Stimulated activated CD4-positive, alpha-beta T cell treated with anti-CD3 and anti-CD28 coated beads, Interleukin-12 subunit alpha, Interleukin-12 subunit beta, amount 100 ng/mL, for 24 hours (primary cell): ENCODE measurements at places on chromosomes 4 and X.

DNA sequence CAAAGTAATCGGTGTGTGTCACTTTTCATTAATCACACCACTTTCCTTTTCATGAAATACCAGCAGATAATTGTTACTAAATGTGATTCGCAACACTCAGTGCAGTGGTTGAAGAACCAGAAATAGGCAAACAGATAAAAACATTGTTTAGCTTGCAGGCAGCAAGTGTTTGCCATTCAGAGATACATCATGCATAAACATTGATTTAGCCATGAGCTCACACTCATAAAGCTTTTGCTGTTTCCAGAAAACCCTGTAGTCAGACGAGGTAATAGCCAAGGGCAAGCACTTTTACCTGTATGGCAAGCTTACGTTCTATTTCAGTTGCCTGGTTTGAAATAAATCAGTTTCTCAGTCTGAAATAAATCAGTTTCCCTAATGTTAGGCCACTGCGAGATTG is 542.0 kb upstream of the TENM3 start:
- no peak for DNase-seq

DNA sequence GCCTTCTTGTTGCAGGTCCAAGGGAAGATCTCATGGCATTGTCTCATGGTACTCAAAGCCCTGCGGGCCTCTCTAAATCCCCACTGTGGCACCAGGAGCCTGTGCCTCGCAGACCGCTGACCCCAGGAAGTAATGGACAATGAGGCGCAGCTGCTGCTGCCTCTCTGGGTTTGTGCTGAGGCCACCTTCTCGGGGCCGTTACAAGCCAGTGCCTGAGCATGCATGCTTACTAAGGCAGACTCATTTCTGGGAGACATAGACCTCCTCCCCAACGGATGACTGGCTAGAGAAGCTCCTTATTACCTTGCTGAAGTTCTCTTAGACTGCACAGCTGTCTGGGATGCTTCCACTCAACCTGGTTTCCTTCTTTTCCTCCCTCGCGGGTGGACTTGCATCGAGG is 1.3 kb downstream of the BDH2 start:
- DNase-seq, result no peak

DNA sequence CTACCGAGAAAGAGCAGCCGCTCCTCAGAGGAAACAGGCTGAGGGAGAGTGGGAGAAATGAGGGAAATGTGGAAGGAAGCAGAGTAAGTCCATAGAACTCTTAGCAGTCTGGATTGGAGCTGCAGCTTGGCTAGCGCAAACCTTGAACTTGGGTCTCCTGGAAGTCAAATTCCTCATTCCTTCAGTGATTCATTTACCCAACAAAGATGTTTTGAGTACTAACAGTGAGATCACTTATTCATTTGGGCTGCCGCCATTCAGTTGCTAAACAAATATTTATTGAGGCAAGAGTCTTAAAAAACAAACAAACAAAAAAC is 51.5 kb downstream of the SEL1L3 start:
- DNase-seq, result no peak

DNA sequence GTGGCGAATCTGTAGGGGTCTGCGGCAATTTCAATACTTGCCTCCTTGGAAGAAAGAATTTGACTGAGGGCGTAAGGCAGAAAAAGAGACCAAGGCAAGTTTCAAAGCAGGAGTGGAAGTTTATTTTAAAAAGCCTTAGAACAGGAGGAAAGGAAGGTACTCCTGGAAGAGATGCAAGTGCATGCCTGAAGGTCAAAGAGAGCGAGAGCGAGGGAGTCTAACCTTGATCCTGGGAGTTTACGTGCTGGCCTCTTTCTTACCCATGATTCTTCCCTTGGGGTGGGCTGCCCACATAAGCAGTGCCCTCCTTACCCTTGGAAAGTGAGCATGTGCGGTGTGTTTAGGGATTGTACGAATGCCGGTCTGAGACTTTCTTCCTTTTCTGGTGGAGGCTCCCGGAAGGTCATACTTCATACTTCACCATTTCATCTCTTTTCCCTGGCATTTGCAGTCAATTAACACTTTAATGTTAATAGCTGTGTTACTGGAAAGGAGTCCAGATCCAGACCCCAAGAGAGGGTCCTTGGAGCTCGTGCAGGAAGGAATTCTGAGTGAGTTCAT is 40.0 kb downstream of the ARSD start:
- DNase-seq, result no peak

GRCh38 chrX:32687379-32687778 is 524.0 kb downstream of the DMD start:
- no peak for DNase-seq

DNA sequence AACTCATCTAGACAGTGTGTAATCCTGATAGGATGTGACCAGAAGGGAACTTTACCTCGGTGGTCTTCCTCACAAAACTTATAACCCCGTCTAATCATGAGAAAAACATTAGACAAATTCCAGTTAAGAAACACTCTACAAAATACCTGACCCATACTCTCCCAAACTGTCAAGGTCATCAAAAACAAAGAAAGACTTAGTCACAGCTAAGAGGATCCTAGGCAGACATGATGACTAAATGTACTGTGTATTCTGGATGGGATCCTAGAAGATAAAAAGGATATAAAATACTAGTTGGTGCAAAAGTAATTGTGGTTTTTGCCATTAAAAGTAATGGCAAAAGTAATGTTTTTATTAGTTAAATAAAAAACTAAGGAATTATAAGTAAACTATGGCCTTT is 81.6 kb downstream of the DTHD1 start:
- no peak for DNase-seq

GRCh38 chr4:23001478-23001877 is 308.7 kb downstream of the GBA3 start:
- DNase-seq, result no peak

- no peak for DNase-seq
Observed at GRCh38 chr4:12379191-12379590, 950.5 kb upstream of the HS3ST1 start.

- no peak for DNase-seq
Observed at GRCh38 chr4:79603681-79604080, 195.7 kb upstream of the GK2 start.

DNA sequence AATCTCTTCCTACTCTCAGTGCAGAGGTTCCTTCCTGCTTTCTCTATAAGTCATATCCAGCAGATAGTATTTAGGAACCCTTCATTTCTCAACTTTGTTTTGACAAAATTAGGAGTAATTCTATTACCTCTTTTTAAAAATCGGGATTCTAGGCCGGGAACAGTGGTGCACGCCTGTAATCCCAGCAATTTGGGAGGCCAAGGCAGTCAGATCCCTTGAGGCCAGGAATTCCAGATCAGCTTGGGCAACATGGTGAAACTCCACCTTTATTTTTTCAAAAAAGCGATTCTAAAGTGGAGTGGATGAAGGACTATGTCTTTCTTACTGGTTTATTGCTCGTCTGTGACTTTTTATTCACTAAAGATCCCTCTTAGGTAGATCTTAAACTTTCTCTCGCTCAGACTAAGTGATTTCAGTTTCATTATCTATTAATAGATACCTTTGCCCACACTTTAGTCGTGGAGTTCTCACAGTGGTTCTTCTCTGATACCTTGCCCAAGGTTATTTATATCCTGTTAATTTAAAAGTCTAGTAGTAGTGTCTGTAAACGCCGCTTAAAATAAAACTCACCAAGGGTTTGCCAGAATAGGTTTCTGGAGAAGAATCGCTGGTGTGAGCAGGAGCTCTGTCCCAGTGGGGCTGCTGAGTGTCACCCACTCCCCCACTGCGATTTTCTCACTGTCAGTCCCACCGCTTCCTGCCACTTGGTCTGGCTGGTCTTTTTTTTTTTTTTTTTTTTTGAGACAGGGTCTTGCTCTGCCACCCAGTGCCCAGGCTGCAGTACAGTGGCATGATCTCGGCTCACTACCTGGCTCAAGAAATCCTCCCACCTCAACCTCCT is 27.0 kb upstream of the TMEM131L start:
- peak; percentile 6 for DNase-seq

GRCh38 chr4:77697860-77698590 is 92.4 kb downstream of the CXCL13 start:
- DNase-seq, result no peak

DNA sequence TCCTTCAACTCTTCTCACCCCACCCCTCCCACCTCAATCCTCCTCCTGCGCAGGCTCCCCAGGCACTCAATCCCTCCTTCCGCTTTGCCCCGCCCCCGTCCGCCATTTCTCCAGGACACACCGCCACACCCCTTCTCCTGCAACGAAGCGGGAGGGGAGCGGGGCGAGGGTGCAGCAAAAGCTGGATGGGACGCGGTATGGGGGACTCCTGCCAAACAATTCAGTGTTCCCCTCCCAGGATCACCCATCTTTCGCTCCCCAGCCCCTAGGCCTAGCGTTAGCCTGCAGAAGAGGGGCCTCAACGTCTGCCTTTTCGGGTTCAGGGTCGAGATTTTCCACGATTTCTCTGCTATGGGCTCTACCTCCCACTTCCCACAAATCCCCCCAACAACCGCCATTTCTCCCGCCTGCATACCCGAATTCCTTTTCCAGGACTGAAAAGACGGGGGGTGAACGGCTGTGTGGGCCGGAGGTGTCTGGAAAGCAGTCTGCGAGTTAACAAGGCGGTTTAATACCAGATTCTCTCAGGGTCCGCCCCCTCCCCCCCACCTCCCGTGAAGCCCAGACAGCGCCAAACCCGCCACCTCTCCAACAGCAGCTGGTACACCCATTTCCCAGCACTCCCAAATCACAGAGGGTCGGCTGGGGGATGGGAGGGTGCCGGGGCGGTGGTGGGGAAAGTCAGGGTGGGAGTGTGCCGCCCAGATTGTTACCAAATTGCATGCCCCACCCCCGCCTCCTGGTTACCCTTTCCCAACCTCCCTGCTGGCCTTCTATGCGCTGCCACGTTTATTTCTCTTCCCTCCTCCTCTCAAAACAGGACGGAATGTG is 774 bp downstream of the ARMCX2 start:
- DNase-seq, result peak; percentile 25

DNA sequence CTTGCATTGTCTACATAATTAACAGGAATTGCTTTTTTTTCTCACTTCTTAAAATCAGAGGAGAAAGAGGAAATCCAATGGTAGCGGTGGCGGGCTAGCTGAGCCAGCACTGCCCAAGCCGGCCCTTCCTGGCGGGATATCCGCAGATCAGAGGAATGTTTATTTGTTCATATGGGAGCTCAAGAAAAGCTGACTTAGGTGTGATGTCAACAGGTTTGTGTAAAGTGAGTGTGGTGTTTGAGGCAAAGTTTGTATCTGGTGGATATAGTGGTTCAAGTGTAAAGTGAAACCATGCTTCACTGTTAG is 466 bp upstream of the SLC39A8 start:
- no peak for DNase-seq

DNA sequence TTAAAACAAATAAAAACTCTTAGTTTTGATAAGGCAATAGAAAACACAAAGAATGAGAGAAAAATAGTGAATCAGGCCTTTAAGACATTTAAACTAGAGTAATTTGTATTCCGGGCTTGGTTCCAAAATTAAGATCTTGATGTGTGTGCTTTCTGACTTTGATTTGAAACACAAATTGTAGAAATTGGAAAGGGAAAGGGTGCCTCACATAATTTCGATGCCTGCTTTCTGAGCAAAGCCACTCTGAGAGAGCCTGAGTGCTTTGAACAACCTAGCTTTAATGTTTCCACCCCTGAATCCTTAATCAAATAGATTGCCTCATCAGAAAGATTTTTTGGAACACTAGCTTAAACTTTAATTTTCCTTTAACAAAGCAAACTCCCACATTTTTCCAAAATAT is 666.8 kb downstream of the PCDH18 start:
- no peak for DNase-seq

DNA sequence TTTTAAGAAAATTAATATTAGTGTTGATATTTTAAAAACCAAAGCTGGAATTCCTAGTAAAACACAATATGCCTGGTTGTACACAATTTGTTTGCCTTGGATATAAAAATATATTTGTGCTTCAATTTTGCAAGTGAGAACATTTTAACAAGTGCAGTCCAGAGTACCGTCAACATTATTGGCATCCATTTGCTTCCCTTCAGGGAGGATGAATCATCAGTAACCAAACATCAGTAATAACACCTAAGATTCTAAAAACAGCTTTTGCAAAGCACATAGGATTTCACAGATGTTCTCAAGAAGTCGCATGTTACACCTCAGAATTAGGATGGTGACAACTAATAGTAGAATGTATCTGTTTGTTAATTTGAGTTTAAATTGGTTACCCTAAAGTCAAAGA is 262.6 kb upstream of the BMP3 start:
- no peak for DNase-seq

DNA sequence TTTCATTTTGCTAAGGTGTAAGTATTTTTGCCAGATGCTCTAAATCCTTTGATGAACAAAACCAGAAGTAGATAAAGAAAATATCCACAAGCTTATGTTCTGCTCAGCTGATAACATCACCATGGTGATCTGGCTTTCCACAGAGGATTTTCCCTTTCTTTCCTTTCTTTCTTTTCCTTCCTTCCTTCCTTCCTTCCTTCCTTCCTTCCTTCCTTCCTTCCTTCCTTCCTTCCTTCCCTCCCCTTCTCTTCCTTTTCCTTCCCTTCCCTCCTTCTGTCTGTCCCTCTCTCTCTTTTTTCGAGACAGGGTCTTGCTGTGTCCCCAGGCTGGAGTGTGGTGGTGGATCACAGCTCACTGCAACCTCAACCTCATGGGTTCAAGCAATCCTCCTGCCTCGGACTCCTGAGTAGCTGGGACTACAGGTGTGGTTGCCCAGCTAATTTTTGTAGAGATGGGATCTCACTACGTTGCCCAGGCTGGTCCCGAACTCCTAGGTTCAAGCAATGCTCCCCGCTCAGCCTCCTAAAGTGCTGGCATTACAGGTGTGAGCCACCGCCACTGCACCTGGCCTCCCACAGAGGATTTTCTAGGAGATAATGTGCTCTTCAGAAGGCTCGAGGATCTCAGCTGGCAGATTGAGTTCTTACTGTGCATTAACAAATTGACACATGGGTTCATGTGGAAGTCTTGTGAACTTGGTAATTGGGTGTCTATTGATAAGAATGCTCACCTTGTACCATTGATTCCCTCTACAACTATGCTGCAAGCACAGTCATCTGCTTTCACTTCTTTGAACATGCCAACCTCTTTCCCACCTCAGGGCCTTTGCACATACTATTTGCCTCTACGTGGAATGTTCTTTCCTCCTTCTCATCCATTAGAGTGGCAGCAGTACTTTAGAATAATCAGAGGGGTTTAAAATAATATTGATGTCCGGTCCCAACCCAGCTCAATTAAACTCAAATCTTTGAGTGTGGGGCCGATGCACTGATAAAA is 1.4 kb upstream of the RHOH start:
- DNase-seq, result no peak

DNA sequence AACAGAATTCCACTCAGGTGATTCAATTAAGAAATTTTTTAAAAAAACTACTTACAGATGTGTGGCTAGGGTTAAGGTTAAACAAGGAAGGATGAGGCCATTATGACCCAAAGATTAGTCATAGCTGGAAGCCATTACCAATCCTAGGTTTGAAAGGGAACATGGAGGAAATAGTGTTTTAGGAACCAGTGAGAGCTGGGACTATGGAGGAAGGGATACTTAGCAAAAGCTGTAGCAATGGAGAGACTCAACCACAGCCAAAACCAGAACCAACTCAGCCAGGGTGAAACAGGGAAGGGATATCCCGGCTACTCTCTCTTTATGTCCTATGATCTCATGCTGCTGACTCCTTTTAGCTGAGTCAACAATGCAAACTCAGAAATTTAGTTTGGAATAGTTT is 148.6 kb upstream of the CNKSR2 start:
- no peak for DNase-seq
